ENCODE measurements at places on chromosomes 2 and 18. TPM values are rescaled to one million over a fixed set of nuclear protein-coding genes. Genes with fewer than 3 reads are reported as not detected.

LYPD1 gene
- total RNA-seq = 1.5 TPM

CCDC121 gene
- 5.9 TPM for total RNA-seq

GLI2 gene
- total RNA-seq = 3.3 TPM

GRCh38 chr2:120224735-120225548 lies 1.7 kb upstream of the TMEM185B start:
- no peak overlapping the region for H3K27ac ChIP-seq
- no peaks in the 10 kb centered on the region for H3K36me3 ChIP-seq
- no peak for DNase-seq
- no peak overlapping the region for H3K4me3 ChIP-seq
- H3K27me3 ChIP-seq = no peaks in the 10 kb centered on the region

DNA sequence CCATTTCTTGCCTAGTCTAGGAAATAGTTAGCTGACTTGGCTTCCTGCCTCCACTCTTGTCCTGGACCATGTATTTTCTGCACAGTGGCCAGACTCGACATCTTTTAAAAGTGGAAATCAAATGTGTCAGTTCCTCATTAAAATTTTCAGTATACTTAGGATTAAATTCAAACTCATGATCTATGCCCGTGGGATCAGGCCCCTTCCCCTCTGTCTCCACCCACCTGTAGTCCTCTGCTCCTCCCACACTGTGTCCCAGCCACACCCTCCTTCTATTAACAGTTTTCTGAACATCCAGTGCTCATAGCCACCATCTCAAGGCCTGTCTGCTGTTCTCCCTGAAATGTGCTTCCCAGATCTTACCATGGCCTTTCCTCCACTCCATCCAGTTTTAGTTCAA lies 13.3 kb downstream of the ARHGAP25 start:
- no peak for DNase-seq
- H3K36me3 ChIP-seq = no peaks in the 10 kb centered on the region
- H3K27me3 ChIP-seq = no peaks in the 10 kb centered on the region
- H3K4me1 ChIP-seq = peaks cover 41% of the 10 kb centered on the region

- no peak overlapping the region for H3K27ac ChIP-seq
- DNase-seq = no peak
- H3K27me3 ChIP-seq = no peaks in the 10 kb centered on the region
- no peaks in the 10 kb centered on the region for H3K36me3 ChIP-seq
Observed at GRCh38 chr2:201932511-201932910, 101.1 kb upstream of the FZD7 start.

- H3K4me1 ChIP-seq = peaks cover 43% of the 10 kb centered on the region
- no peak for DNase-seq
- H3K36me3 ChIP-seq = no peaks in the 10 kb centered on the region
- H3K4me3 ChIP-seq = no peak overlapping the region
- no peak overlapping the region for H3K27ac ChIP-seq
- no peaks in the 10 kb centered on the region for H3K27me3 ChIP-seq
Observed at GRCh38 chr2:37582481-37583220, 88.8 kb downstream of the CDC42EP3 start.

DNA sequence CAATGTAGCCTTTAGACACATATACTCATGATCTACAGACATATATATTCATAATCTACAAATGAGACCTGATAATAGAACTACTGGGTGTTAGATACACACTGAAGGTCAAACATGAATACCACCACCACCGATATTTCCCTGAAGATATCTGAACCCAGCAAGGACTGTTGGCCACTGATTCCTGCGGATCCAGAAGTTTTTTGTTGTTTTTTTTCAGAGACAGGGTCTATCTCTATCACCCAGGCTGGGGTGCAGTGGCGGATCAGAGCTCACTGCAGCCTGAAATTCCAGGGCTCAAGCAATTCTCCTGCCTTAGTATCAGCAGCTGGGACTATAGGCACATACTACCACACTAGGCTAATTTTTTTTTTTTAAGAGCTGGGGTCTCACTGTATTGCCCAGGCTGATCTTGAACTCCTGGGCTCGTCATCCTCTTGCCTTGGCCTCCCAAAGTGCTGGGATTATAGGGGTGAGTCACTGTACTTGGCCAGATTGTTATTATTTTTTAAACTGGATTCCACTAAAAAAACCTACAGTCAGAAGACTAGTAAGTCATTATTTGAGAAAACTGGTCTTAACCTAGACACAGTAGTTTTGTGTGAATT lies 1.8 kb downstream of the METTL5 start:
- H3K27ac ChIP-seq = no peak overlapping the region
- no peak overlapping the region for H3K4me3 ChIP-seq
- peaks cover 16% of the 10 kb centered on the region for H3K36me3 ChIP-seq
- no peaks in the 10 kb centered on the region for H3K27me3 ChIP-seq
- peaks cover 22% of the 10 kb centered on the region for H3K4me1 ChIP-seq

- H3K27me3 ChIP-seq = no peaks in the 10 kb centered on the region
- no peak for DNase-seq
- peaks cover 12% of the 10 kb centered on the region for H3K36me3 ChIP-seq
Observed at GRCh38 chr2:231177156-231178025, 21.0 kb upstream of the ARMC9 start.

All from lower lobe of right lung (tissue), 2 donors.